CD8-positive, alpha-beta memory T cell (primary cell): ENCODE measurements at places on chromosomes 2 and 18. TPM values are rescaled to one million over a fixed set of nuclear protein-coding genes. Genes with fewer than 3 reads are reported as not detected.

DNA sequence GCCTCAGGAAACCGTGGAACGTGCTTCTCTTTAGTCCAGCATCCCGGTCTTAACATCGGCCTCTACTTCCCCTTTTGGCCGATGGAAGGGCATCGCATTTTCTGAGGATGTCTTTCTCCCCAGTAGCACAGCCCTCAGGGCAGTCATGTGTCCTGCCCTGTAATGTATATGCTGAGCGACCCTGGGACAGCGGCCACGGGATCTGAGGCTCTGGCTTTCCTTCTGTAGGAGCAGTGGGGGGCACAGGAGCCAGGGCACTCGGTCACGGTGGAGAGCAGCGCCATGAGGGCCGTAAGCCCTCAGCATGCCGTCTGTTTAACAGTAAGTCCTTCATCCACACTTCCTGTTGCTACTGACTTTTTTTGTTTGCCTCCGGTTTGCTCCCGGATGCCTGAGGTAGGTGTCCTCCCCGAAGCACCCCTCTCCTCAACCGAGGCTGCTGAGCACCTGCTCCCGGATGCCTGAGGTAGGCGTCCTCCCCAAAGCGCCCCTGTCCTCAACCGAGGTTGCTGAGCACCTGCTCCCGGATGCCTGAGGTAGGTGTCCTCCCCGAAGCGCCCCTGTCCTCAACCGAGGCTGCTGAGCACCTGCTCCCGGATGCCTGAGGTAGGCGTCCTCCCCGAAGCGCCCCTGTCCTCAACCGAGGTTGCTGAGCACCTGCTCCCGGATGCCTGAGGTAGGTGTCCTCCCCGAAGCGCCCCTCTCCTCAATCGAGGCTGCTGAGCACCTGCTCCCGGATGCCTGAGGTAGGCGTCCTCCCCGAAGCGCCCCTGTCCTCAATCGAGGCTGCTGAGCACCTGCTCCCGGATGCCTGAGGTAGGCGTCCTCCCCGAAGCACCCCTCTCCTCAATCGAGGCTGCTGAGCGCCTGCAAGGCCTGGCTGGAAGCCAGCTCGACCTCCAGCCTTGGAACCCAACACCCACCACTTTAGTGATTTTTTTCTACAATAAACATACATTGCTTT, 169.3 kb downstream of the HDAC4 start:
- peaks cover 30% of the 10 kb centered on the region for H3K4me1 ChIP-seq
- no peaks in the 10 kb centered on the region for H3K36me3 ChIP-seq
- peak overlapping the region; percentile 46 for H3K4me3 ChIP-seq
- H3K27ac ChIP-seq = no peak overlapping the region

DNA sequence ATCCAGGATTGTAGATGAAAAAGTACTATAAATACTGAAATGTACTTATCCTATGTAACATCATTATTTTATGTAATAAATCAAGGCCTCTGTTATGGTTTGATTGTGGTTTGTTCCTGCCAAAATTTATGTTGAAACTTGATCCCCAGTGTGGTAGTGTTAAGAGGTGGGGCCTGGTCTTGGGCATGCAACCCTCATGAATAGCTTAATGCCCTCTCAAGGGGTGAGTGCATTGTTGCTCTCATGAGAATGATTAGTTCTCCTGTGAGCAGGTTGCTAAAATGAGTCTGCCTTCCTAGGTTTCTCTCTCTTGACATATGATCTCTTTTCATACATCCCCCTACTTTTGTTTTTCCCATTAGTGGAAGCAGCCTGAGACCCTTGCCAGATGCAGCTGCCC, 915.4 kb downstream of the TSN start:
- no peaks in the 10 kb centered on the region for H3K27me3 ChIP-seq
- no peaks in the 10 kb centered on the region for H3K4me1 ChIP-seq
- H3K36me3 ChIP-seq = no peaks in the 10 kb centered on the region
- no peak overlapping the region for H3K27ac ChIP-seq
- DNase-seq = no peak

DNA sequence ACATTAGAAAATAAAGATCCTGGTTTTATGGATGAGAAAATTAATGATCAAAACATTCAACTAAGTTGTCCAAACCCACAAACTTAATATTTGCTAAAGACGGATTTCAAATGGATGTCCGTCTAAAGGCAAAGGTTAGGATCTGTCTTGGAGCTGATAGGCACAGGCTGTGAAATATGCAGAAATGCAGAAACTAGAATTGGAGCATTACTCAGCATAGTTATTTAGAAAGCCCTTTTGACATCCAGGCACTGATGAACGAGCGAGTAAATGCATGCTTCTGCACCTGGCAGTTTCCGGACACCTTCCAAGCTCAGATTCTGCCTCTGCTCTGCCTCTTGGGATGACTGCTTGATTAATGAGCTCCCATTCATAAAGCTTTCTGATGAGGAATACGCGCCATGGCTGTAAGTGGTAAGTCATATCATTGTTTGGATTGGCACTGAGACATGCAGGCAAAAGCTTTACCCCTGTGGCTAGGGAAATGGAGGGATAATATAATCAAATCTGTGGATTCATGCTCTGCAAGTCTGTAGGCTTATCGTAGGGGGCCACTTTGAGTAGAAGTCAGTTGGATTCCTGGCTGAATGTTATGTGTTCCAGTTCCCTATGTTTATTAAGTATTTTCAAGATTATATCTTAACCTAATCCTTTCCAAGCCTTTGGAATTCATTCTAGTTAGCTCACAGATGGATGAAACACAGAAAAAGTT, 2176.3 kb upstream of the CELF4 start:
- H3K4me1 ChIP-seq = no peaks in the 10 kb centered on the region
- DNase-seq = no peak
- no peak overlapping the region for H3K4me3 ChIP-seq
- no peak overlapping the region for H3K27ac ChIP-seq

DNA sequence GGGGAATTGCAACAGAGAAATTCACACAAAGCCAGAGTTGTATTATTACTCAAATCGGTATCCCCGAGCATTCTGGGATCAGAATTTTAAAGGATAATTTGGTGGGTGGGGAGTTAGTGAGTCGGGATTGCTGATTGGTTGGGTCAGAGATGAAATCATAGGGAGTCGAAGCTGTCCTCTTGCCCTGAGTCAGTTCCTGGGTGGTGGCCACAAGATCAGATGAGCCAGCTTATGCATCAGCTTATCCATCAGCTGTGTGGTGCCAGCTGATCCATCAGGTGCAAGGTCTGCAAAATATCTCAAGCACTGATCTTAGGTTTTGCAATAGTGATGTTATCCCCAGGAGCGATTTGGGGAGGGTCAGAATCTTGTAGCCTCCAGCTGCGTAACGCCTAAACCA, 34.3 kb upstream of the ITM2C start:
- H3K36me3 ChIP-seq = no peaks in the 10 kb centered on the region
- no peaks in the 10 kb centered on the region for H3K4me1 ChIP-seq
- no peak overlapping the region for H3K27ac ChIP-seq
- no peak overlapping the region for H3K4me3 ChIP-seq
- DNase-seq = no peak
- H3K27me3 ChIP-seq = peaks cover 17% of the 10 kb centered on the region

GRCh38 chr2:118321432-118322105, 233.3 kb downstream of the INSIG2 start:
- no peak for DNase-seq
- H3K27me3 ChIP-seq = no peaks in the 10 kb centered on the region
- no peaks in the 10 kb centered on the region for H3K36me3 ChIP-seq
- no peak overlapping the region for H3K4me3 ChIP-seq
- H3K27ac ChIP-seq = no peak overlapping the region
- no peaks in the 10 kb centered on the region for H3K4me1 ChIP-seq

DNA sequence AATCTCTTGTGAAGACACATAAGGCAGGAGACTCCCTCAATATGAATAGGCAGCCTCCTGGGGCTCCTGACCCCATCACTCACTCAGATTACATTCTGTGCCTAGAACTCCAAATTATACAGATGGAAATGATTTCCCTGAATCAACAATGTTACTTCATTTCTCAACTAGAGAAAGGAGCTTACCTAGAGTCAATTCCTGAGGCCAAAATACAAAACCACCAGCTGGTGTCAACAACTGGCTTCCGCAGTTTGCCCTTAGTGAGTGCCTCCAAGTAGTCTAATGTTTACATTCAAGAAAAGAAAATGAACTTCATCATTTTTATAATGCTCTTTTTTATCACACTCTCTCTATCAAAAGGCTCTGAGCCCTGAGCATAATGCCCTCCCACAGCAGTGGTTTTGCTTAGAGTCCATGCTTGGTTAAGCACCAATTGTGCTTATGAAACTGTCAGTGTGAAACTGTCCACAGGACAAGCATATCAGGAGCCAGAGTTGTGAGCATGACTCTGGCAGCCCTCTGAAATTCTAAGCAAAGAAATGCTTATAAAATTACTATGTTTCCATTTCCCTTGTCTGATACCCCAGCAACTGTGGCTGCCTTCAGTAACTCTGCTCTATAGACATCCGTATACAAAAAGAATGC, 305.7 kb upstream of the PKDCC start:
- H3K36me3 ChIP-seq = no peaks in the 10 kb centered on the region
- DNase-seq = no peak
- H3K27ac ChIP-seq = no peak overlapping the region

DNA sequence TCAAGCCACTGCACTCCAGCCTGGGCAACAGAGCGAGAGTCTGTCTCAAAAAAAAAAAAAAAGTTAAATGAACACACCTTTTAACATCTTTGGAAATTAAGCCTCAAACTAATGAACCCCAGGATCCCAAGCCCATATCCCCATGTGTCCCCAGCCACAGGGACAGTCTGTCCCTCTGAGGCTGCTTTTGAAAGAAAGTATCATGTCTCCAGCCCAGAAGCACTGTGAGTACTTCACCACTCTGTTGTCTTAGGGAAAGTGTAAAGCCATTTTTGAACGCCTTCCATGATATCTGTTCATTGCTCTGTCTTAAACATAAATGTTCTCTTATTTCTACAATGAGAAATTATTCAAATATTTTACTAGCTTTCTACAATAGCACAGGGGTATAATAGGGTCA, 52.1 kb upstream of the CHMP1B start:
- H3K27ac ChIP-seq = no peak overlapping the region
- no peaks in the 10 kb centered on the region for H3K4me1 ChIP-seq
- DNase-seq = no peak
- no peak overlapping the region for H3K4me3 ChIP-seq
- no peaks in the 10 kb centered on the region for H3K36me3 ChIP-seq

DNA sequence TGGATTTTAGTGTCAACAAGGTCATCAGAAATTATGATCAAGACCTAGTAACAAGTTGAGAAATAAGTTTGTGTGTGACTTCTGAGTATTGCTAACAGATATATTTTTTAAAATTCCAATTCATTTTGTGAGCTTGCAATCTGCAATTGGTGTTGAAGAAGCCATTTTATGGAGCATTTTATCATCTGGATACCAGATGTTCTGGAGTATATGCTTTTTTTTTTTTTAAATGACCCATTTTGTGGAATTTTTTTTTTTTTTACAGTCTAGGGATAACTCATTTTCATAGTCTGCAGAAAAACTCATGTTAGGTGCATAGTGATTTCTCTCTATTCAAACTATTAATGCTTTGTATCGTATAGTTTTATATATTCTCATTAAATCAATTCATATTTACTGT, 12.6 kb downstream of the QPCT start:
- no peaks in the 10 kb centered on the region for H3K4me1 ChIP-seq
- H3K27ac ChIP-seq = no peak overlapping the region

DNA sequence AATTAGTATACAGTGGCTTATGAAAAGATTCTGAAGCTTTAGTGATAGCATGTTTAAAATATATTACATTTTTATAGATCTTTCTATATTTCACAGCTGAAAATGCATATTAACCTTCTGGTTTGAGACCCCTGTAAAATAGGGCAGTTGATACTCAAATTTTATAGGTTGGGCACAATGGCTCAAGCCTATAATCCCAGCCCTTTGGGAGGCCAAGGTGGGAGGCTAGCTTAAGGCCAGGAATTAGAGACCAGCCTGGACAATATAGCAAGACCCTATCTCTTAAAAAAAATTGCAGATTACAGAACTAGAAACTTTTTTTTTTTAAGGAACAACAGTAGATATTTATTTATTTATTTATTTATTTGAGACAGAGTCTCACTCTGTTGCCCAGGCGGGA, 31.2 kb downstream of the NBEAL1 start:
- H3K36me3 ChIP-seq = no peaks in the 10 kb centered on the region
- no peaks in the 10 kb centered on the region for H3K27me3 ChIP-seq
- no peak for DNase-seq
- H3K4me1 ChIP-seq = no peaks in the 10 kb centered on the region
- no peak overlapping the region for H3K4me3 ChIP-seq
- no peak overlapping the region for H3K27ac ChIP-seq

- no peaks in the 10 kb centered on the region for H3K4me1 ChIP-seq
- no peak overlapping the region for H3K27ac ChIP-seq
- DNase-seq = no peak
- H3K4me3 ChIP-seq = no peak overlapping the region
- peaks cover 14% of the 10 kb centered on the region for H3K36me3 ChIP-seq
These were observed 175.9 kb downstream of the NBAS start for GRCh38 chr2:15385184-15385583.

GRCh38 chr18:56326336-56327072, 311.9 kb downstream of the TXNL1 start:
- no peak for DNase-seq
- H3K4me1 ChIP-seq = no peaks in the 10 kb centered on the region
- no peak overlapping the region for H3K27ac ChIP-seq
- H3K4me3 ChIP-seq = no peak overlapping the region
- no peaks in the 10 kb centered on the region for H3K36me3 ChIP-seq

DNA sequence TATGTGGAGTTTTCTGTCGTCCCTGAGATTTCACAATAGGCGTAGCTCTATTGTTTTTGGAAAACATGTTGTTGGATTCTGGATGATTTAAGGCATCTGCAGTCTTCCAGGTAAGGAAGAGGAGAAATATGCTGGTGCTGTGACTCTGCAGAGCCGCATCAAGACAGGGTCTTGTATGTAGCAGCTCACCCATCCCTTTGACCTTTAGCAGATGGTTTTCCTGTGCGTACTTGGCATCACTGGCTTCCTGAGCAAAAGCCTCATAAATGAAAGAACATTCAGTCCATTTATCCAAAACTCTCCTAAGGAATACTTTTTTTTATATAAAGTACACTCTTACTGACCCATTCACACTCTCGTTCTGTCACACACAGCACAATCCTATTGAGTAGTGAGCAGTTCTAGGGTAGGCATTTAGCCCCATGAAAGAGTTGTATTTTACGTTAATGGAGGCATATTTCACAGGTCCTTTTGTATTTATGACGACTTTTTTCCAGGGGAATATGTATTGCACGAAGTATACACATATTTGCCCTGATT, 443.9 kb downstream of the STK39 start:
- H3K36me3 ChIP-seq = no peaks in the 10 kb centered on the region
- no peaks in the 10 kb centered on the region for H3K4me1 ChIP-seq
- H3K4me3 ChIP-seq = no peak overlapping the region

DNA sequence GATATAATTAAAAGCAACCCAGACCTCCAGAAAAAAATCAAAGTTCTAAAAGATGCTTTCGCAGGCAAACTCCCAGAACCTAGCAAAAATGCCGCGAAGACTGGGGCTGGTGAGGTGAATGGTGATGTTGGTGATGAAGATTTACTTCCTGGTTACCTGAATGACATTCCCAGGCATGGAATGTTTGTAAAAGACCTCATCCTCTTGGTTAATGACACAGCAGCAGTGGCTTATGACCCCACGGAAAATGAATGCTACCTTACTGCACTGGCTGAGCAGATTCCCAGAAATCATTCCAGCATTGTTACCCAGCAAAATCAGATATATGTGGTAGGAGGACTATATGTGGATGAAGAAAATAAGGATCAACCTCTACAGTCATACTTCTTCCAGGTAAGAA, 994 bp downstream of the KLHL41 start:
- DNase-seq = no peak
- H3K4me1 ChIP-seq = no peaks in the 10 kb centered on the region
- H3K27ac ChIP-seq = no peak overlapping the region
- no peak overlapping the region for H3K4me3 ChIP-seq

CD8B2 gene
- total RNA-seq = 4.5 TPM

CTAGE1 gene
- total RNA-seq = not detected

PSD4 gene
- total RNA-seq = 192 TPM

GMPPA gene
- 37.1 TPM for total RNA-seq

HAAO gene
- 0.35 TPM for total RNA-seq

MOCOS gene
- total RNA-seq = 0.13 TPM

CPO gene
- total RNA-seq = 0.20 TPM

CCL20 gene
- total RNA-seq = 5.0 TPM

ARL5A gene
- total RNA-seq = 58.4 TPM
